Natural killer cell (primary cell): ENCODE measurements at places on chromosomes 12 and 14.

GRCh38 chr14:69559581-69560011 lies 15.1 kb downstream of the CCDC177 start:
- no peak for DNase-seq

GRCh38 chr14:65850429-65851135 lies 438.1 kb downstream of the FUT8 start:
- no peak for DNase-seq

- no peak for DNase-seq
Observed at GRCh38 chr12:59149995-59150642, 229.8 kb upstream of the LRIG3 start.

DNA sequence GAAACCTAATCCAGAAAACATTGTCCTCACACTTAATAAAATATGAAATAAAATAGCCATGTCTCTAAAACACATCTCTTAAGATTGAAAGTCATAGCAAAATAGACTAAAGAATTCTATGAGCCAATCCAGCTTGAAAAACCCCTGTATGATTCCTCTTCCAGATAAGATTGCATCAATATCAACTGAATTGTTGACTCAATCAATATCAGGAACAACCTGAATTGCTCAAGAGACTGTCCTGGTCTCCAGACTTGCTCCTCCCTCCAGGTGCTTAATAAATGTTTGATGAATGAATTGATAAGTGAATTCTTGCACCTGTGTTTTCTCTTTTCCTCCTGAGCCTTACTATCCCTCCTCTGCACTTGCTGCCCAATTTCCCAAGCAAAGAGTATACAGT lies 162.1 kb downstream of the NTF3 start:
- no peak for DNase-seq

DNA sequence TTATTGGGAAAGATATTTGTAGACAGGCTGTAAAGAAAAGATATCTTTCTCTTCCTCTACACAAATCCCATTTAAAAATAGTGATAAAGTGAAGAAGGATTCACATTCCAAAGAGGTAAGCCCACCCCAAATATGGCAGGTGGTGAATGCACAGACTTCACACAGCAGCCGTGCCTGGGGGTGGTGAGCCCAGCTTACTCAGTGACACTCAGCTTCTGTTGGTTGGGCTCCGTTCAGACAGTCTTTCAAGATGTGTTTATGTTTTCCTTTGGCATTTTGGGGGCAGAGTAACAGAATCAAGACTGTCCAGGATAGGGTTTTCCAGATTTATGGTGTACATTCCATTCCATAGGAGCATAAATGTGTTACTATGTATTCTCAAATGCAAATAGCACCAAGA lies 4.1 kb upstream of the COL2A1 start:
- DNase-seq = no peak

- no peak for DNase-seq
Observed at GRCh38 chr12:46676396-46676795, 149.4 kb downstream of the SLC38A4 start.

GRCh38 chr12:75481774-75482173 lies 1.2 kb downstream of the GLIPR1 start:
- no peak for DNase-seq

DNA sequence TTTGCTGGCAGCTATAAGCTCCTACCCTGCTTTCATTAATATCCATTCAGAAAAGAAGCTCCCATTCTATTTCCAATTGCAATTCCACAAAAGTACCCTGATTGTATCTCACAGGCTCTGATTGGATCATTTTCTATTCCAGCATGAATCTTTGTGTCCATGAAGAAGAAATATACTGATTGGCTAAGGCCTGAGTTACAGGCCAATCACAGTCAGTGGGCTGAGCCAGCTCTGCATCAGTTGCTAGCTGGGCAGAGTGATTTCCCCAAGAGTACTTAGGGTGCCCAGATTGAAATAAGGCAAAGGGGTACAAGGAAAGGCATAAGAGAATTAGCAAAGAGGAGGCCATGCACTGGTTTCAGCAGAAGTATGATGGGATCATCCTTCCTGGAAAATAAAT lies 14.4 kb downstream of the ART4 start:
- peak; percentile 18 for DNase-seq

DNA sequence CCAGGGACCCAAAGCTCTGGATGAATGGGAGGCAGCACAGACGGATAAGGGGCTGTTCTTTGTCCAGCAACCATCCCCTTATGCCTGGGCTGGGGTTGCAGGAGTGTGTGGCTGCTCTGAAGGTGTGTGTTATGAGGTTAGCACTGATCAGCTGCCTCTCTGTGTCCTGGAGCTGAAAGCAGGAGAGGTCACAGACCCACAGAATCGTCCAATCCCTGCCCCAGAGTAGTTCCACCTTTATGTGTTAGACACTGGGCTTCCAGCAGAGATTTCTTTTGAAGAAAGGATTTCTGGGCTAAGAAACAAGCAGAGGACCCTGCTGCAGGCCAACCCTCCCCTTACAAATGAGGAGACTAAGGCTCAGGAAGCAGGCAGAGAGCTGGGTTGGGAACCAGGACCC lies 62.4 kb downstream of the ARL6IP4 start:
- DNase-seq = no peak

DNA sequence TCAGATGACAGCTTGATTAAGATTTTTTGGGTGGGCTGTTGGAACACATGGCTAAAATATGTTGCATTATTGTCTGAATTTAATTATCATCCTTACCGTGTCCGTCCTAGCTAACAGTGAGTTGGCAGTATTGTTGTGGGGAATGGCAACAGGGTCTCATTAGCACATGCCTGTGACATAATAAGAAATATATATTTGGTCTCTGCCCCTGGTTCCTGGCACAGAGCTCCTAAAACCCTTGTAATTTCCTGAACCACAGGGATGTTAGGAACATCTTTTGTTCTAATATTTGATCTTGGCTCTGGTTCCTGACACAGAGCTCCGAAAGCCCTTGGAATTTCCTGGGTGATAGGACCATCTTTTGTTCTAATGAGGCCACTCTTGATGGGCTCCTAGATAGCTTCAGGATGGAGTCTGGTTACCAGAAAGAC lies 76.0 kb downstream of the SYNE2 start:
- no peak for DNase-seq

GRCh38 chr14:53190938-53191337 lies 37.8 kb upstream of the DDHD1 start:
- DNase-seq = no peak

DNA sequence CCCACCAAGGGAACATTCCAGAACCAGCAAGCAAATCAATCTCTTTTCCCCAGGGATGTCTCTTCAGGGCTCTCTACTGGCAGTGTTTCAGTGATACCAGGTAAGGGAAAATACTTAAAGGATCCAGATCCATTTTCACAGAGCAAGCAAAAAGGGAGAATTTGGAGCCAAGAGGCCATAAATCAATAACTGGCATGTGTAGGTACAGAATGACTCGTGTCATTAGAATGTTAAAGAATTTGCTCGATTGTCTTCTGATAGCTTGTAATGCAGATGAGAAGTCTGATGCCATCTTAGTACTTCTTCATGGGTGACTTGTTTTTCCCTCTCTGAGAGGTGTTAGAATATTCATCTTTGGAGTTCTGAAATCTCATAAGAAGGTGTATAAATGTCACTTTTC lies 242.9 kb downstream of the KTN1 start:
- DNase-seq = no peak

DNA sequence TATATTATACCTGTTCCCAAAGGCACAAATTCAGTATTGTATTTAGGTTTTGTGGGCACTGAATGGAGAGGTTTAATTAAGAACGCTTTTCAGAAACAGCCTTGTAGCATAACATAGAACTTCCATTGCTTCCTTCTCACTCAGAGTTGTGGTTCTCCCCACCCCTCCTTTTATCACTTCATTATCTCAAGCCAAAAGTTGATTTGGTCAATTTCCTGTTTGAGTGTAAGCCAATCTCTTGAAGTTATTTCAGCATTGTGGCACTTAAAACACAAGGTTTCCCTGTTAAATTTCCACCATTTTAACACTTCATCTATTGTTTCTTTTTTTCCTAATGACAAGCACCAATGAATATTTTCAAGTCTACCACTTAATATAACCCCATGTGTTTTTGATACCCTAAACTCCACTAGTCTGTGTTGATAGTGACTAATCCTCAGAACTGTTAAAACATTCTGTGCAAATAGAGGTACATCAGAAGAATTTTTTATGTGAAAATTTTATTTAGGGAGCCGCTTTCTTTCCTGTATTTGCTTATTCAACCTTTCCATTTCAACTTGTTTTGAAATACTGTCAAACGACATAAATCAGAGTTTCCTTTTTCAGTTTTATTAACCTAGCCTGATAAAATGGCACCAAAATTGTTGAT lies 340.1 kb downstream of the BCAT1 start:
- DNase-seq = no peak

DNA sequence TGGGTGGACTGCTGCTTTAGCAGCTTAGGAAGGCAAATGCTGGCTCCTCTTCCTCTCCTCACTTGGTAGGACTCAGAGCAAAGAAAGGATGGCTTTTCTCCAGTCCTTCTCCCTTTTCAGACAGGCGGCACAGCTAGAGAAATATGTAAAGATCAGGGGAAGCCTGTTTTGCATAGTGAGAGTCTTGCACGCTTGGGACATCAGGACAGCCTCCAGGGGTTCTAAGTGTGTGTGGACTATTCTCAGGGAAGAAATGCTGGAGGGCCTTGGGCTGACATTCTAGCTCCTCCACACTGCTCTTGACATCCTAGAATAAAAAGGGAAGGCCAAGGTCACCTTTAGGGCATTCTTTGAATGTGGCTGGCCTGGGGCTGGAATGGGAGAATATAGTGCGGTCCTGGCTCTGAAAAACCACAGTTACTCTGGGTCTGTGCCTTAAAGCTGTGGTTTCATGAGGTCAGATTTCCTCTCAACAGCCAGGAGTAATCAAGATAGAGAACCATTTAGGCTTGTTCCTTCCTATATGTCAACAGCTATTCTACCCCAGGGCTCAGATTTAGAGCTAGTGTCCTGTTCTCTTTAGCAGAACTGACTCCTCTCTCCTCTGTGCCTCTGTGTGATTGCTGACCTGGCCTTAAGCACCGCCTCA lies 24.3 kb downstream of the CMA1 start:
- no peak for DNase-seq

GRCh38 chr14:26548406-26548805 lies 49.4 kb downstream of the NOVA1 start:
- DNase-seq = no peak

DNA sequence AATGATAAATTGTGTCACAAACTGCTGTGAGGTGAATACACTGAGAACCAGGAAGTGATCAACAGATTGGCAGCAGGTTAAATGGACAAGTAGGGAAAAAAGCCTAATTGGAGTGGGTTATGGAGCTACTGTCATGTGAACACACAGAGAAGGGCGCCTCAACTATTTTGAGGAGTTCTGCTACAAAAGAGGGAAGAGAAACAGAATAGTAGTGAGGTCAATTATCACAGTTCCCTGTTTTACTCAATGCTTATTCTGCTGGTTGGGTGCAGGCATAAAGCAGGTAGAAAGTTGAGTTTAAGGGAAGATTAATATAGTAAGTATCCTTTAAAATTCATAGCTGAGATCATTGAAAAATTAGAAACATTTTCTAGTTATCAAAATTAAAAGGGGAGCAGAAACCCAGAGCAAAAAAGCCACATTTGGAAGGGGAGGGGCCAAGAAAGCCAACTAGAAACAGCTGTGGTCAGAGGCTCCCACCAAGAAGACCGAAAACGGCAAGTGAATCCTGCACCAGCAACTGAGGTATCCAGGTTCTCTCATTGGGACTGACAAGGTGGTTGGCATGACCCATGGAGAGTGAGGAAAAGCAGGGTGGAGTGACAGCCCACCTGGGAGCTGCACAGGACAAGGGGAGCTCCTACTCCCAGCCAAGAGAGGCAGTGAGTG lies 105.7 kb downstream of the ZC3H14 start:
- DNase-seq = no peak

DNA sequence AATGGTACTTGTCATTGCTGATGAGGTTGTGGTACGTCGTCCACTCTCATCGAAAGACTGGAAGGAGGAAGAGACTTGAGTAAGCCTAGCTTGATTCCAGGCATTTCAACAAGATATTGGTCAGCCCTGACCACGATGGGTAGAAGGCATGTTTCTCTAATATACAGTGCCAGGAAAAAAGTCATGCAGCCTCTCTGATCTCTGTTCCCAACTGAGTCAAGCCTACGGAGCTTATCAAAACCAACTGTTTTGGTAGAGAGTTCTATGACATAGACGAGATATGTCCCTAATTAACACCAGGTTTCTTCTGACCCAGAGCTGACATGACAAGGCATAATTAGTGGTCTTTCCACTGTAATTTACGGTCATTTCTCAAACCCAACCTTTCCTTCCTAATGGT lies 58.5 kb downstream of the NIN start:
- DNase-seq = no peak
